Stimulated activated CD4-positive, alpha-beta T cell treated with anti-CD3 and anti-CD28 coated beads, TNF-alpha, amount 100 ng/mL, for 4 hours (primary cell): ENCODE measurements at places on chromosomes 13 and 19.

- DNase-seq = no peak
Observed at GRCh38 chr13:41514853-41515395, 57.6 kb downstream of the RGCC start.

GRCh38 chr19:296476-297225, 5.4 kb upstream of the PLPP2 start:
- DNase-seq = no peak

- DNase-seq = no peak
Observed at GRCh38 chr19:13539332-13539731, 33.1 kb upstream of the CACNA1A start.

- DNase-seq = no peak
Observed at GRCh38 chr19:45205810-45206209, 27.2 kb downstream of the BLOC1S3 start.

DNA sequence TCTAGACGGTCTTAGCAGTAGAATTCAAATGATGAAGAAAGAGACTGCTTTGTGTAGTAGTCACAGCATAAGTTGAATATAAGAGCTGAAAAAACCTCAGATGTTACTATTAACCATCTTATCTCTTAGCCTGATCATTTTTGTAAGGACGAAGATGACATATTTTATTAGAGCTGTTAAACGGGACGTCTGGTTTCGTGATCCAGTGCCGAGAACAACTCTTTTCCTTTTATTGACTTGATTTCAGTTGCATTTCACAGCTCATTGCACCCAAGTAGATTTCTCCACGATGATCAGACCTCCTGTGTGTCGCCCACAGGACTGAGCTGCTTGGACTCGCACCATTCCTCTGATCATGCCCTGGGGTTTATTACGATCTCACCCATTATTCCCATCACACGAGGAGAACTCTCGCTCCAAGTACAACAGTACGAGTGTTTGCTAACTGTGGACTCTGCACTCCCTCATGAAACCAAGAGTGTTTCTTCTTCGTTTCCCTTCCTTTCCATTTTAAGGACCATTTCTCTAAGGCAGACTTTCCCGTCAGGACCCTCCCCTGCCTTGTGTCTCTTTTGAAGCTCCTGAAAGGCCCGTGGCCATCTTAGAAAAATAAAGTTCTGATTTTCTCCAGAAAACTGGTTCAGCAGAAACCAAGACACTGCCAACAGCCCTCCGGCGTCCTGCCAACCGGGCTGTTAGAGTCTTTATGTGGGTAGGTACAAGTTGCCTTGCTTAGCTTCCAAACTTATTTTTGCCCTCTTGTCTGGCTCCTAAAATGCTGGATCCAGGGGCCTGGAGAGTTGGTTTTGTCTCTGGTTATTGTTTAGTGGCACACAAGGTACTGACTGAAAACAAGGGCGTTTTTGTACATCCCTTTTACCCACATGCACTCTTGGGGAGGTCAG, 48.2 kb upstream of the RNF113B start:
- DNase-seq = no peak
